Cerebellar nuclear complex (tissue), 1 donor: ENCODE measurements at places on chromosomes 6 and 20.

DNA sequence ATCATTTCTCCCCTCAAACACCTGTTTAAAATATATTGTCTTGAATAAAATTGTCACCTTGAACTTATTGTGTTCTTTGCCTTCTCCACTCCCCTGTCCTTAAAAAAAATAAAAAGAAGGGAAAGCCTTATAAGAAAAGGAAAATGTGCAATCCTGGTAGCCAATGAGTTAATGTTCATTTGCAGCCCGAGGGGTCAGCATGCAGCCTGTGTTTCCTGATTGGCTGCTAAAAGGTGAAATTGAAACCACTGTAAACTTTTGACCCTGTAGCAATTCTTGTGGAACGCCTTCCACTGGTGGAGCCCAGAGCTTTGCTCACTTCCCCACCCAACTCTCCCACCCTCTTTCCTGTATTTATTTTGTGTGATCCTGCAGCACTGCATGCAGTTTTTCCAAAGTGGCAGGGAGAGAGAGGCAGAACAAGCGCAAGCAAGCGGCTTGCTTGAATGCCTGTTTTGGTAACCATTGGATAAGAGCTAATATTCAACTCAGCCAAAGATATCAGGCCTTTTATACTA is 74.9 kb downstream of the NCOA3 start:
- DNase-seq = no peak

- no peak for DNase-seq
These were observed 84.1 kb upstream of the EPB41L1 start for GRCh38 chr20:36070451-36070850.

GRCh38 chr20:2133318-2134183 is 31.9 kb downstream of the STK35 start:
- no peak for DNase-seq

DNA sequence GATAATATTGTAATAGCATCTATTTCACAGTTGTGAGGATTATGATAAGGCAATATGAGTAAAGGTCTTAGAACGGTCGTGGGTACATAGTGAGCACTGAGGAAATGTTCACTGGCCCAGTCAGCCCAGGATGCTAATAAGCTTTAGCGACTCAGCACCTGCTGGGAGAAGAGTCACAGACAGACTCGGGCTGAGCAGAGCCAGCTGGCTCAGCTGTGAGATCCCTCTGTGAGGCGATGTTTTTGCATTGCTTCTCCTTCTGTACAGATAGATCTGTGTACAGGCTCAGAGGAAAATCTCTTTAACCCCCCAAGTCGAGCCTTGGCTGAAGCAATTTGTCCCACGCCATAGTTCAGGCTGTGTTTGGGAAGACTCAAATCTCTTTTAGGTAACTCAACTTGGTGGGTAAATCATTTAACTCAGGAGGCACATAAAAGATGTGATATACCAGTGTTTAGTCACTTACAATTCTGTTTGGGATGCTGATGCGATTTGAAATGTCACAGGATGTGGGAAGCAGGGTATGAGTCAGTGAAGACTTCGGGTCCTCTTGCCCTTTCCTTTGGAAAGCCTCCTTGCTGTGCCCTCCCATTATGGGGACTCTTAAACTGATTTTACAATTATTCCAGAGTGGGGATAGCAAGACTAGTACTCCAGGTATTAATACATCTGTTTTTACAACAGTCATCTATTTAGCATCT is 53.1 kb downstream of the PHACTR1 start:
- peak; percentile 44 for DNase-seq

- DNase-seq = no peak
These were observed 223.1 kb downstream of the BCAS1 start for GRCh38 chr20:53847139-53847836.

GRCh38 chr6:24779416-24780016 is 4.8 kb downstream of the GMNN start:
- DNase-seq = no peak

- DNase-seq = no peak
These were observed 160.2 kb upstream of the STXBP5 start for GRCh38 chr6:147043994-147044477.

GRCh38 chr6:170017603-170018320 is 266.3 kb downstream of the ERMARD start:
- DNase-seq = no peak

GRCh38 chr6:6701864-6702263 is 113.3 kb downstream of the LY86 start:
- DNase-seq = no peak

GRCh38 chr20:2449386-2449785 is 21.2 kb downstream of the SNRPB start:
- no peak for DNase-seq

DNA sequence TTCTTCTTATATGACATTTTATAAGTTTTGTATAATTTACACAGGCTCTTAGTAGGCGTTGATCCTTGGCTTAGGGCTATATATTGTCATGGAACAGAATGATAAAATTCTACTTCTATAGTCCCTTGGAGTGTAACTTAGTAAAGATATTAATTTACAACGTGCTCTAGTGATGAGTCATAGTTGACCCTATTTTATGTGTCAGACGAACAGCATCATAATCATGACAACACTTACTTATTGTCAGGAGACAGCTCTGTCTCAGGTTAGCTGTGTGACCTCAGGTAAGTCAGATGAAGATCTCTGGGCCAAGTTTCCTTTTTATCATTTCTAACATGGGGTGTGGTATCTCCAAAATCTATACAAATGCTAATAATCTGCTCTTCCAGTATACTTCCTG is 473.5 kb downstream of the UTRN start:
- DNase-seq = no peak

DNA sequence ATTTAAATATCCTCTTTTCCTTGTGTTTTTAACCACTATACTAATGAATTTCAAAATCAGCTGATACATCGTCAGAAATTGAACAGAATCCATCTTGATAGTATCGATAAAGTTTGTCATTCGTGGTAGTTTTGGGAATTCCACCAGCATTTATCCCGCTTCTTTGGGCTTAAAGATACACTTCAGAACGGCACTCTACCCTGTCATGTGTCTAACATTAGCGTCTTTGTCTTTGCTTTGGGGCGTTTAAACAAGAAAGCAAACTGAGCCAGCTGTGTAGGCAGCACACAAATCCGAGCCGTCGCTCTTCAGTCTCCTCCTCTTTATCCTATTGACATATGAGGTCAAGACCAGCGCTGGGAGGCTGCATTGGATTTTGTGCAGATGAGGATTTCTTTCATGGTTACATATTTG is 27.5 kb upstream of the NHSL1 start:
- DNase-seq = no peak

DNA sequence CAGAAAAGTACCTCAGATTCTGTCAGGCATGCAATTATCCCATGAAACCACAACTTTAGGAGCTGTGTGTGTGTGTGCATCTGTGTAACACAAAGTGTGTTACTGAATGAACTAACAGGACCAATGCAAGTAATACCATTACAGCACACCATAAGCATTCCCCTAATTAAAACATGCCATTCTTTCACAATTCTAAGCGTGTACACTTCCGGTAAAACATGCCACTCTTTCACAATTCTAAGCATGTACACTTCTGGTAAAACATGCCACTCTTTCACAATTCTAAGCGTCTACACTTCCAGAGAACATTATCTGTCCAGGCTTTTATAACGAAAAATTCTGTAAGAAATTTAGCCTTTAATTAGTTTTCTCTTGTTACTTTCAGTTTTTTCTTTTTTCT is 238.2 kb downstream of the GMDS start:
- DNase-seq = no peak

- no peak for DNase-seq
These were observed 7.7 kb downstream of the TTBK1 start for GRCh38 chr6:43250992-43251373.

GRCh38 chr6:79257381-79258205 is 23.1 kb upstream of the HMGN3 start:
- DNase-seq = no peak

DNA sequence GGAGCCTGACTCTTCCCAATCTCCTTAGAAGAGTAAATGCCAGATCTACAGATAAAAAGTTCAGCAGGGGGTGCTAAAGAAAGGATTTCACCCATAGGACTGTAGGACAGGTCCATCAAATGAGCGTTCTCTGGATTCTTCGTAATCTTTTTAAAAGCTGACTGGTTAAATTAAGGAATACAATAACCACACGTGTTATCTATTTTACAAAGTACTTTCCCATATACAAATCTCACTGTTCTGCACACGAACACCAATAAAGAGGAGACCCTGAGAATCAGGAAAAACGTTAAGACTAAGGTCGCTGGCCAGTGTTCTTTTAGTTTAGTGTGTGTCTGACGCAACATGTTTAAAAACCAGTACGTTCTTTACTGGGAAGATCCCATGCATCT is 542 bp downstream of the TUBE1 start:
- DNase-seq = peak; percentile 18

DNA sequence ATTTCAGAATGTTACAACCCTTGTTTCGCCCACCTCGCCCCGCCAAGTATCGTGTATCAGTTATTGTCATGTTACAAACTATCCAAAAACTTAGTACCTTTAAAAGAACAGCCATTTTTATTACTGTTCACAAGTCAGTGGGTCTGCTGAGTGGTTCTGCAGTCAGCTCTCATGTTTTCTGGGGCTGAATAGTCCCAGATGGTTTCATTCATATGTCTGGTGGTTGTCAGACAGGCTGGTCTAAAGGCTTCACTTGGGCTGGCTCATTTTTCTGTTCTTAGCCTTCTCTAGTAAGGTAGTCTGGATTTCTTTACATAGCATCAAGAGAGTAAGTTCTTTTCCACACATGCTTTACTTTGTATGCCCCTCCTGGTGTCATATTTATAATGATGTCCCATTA is 8.6 kb downstream of the ZNF292 start:
- no peak for DNase-seq

DNA sequence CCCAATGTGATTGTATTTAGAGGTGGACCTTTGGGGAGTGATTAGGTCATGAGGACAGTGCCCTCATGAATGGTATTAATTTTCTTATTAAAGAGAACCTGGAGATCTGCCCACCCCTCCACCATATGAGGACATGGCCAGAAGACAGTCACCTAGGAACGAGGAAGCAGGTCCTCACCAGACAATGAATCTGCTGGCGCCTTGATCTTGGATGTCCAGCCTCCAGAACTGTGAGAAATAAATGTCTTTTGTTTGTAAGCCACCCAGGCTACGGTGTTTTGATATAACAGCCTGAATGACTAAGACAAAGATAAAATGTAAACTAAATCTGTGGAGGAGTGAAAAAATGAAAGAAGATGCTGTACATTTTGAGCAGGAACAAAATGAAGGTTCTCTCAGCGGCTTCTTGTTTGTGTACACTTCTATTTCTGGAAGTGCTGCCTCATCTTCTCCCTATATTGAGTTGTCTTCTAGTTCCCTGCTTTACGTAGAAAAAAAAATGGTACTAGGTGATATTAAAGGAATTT is 1.5 kb upstream of the IPCEF1 start:
- no peak for DNase-seq
